Stimulated activated CD4-positive, alpha-beta T cell treated with anti-CD3 and anti-CD28 coated beads, Interleukin-15, amount 100 ng/mL, for 24 hours (primary cell): ENCODE measurements at places on chromosomes 2 and 18.

DNA sequence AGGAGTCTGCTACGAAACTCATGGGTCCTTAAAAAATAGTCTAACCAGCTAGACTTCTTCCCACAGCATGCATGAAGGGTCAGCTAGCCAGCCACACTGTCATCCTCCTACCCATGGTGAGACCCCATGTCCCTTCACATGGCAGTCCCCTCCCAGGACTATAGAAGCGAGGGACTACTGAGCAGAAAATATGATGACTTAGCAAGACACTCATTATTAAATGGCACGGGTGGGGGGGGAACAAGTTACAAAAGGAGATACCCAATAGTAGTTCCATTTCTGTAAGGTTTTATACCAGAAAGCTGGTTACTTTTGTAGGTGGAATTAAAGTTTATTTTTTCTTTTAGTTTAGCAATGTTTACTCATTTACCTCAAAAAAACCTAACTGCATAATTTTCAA lies 31.5 kb downstream of the ST8SIA5 start:
- no peak for DNase-seq

- DNase-seq, result no peak
Measured at GRCh38 chr2:134411279-134411827, 157.5 kb downstream of the MGAT5 start.

DNA sequence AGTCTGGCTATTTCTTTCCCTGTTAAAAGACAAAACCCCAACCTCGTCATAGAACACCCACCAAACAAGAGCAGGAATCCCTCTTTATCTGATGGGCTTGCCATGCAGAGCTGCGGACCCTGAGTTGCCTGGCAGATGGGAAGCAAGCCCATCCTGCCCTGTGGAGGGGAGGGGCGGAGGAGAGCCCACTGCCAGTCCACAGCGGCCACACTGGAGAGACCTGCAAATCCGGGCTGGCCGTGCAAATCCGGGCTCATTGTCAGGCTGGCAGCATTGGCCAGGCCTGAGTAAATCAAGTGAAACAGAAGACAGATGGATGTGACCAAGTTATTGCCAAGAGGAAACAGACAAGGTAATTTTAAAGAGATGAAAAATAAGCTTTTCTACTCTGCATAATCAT lies 22.0 kb downstream of the MYL12B start:
- no peak for DNase-seq

- DNase-seq, result no peak
Measured at GRCh38 chr18:2536063-2536462, 35.2 kb downstream of the METTL4 start.
